Anterior cingulate cortex (tissue), 58 donors: ENCODE measurements at places on chromosomes 2 and 18.

GRCh38 chr2:195662138-195662537 lies 5.1 kb downstream of the SLC39A10 start:
- no peak for DNase-seq

DNA sequence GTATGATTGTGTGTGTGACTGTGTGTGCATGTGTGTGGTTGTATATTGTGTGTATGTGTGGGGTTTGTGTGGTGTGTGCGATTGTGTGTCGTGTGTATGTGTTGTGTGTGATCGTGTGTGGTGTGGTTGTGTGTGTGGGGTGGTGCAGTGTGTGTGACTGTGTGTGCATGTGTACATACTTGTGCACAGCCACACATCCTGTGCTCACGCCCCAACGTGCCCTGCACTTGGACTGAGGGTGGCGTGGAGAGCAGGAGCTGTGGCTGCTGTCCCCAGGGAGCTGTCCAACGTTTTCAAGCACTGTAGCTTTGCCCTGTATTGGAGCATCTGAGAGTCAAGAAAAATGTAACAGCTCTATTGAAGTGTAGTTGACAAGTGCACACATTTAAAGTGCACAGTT lies 243.2 kb upstream of the HDAC4 start:
- no peak for DNase-seq

- DNase-seq: no peak
Observed at GRCh38 chr18:23311351-23312121, 141.6 kb upstream of the RIOK3 start.

DNA sequence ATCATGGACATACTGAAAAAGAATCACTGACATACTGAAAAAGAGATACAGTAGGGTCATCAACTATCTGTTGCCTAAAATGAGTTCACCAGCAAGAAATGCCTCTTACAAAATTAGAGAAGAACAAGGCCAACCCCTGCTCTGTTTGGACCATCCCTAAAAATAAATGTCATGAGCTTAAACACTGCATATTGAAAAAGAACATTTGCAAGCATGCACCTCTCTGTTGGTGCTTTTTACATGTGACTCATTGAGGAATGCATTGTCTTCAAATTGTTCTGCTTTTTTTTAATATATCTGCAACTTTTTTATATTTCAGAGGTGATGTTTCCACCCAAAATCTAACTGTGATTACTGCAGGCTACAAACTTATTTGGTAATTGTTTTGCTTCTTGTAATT lies 233.9 kb upstream of the LRATD1 start:
- DNase-seq: no peak

DNA sequence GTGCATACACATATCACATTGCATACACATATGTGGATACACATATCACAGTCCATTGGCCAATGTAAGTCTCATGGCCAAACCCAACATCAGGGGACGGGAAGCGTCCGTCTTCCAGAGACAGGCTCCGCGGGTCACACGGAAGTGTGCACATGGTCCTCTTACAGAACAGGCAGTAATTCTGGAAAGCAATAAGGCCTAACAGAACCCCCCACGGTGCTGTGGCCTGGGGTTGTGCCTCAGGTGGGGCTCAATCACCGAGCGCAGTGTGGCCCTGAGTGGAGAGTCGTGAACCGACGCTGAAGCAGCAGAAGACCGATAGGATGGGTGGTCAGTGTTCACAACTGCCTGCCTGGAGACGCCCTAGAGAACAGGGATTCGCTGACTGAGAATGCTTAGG lies 857.3 kb downstream of the GALR1 start:
- DNase-seq: no peak

- DNase-seq: no peak
Observed at GRCh38 chr2:101500860-101501259, 25.9 kb upstream of the RFX8 start.

DNA sequence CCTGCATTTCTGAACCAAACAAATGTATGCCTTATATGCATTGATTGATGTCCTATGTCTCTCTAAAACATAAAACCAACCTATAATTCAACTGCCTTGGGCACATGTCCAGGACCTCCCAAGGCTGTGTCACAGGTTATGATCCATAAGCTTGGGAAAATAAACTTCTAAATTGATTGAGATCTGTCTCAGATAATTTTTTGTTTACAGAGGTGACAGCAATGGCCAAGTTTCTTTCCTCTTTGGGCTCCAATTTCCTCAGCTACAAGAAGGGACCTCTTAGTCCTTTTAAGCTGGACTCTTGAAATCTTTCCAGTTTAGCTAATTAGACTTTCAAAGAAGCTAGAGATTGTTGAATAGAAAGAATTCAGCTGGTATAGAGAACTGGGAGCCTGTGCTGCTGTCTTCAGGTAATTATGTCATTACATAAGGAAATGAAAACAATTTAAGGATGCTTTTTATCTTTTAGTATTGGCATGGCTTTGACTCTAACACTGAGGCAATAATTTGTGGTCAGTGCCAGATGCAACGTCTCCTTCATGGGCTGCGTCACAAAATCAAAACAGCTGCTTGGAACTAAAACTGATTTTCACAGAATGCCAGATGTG lies 412.1 kb upstream of the TRIB2 start:
- no peak for DNase-seq

DNA sequence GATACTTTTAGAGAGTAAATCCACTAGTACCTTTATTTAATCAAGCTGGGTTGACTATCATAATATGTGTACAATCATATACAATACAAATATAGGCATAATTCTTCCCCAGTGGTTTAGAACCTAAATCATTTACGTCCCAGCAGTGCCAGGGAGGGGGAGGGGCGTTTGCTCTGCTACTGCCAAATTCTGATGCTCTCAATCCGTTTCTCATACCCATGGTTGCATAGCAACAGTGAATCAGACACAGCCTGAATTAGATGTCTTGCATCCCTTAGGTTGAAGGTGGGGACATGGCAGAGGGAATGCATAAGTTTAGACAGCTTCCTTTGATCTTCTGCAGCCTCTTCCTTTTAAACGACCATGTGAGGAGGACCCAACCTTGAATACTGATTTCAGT lies 135.4 kb downstream of the ABCA12 start:
- DNase-seq: no peak

DNA sequence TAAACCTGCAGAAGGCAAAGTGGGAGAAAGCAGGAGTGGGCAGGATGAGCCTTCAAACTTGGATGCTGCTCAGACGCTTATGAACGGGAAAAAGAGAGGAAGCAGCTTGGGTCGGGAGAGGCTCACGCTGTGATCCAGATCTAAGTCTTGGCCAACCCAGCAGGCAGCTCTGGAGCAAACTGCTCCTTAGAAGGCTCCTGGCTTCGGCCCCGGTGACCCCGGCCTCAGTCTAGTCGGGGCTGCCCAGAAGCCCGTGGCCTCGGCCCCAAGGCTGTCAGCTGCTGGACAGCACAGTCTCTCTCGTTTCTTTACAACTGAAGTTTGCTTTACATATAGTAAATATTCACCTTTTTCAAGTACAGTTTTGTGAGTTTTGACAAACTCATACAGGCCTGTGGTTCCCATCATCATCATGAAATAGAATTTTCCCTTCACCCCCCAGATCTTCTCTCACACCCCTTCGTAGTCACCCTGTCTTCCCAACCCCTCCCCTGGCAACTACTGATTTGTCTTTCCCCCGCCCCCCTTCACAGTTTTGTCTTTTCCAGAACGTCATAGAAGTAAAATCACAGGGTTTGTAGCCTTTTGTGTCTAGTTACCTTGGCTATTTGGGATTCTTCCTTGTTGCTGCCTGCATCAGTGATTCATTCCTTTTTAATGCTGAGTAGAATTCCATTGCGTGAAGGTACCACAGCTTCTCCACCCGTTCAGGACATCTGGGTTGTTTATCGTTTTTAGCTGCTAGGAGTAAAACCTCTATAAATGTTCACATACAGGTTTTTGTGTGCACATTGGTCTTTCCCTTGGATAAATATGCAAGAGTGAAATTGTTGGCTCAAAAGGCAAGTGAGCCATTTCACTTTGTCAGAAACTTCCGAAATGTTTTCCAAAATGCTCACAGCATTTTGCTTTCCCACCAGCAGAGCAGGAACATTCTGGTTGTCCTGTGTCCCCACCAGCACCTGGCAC lies 35.1 kb downstream of the MYO7B start:
- DNase-seq: no peak

- DNase-seq: no peak
Observed at GRCh38 chr2:105526000-105526925, 127.4 kb upstream of the FHL2 start.

DNA sequence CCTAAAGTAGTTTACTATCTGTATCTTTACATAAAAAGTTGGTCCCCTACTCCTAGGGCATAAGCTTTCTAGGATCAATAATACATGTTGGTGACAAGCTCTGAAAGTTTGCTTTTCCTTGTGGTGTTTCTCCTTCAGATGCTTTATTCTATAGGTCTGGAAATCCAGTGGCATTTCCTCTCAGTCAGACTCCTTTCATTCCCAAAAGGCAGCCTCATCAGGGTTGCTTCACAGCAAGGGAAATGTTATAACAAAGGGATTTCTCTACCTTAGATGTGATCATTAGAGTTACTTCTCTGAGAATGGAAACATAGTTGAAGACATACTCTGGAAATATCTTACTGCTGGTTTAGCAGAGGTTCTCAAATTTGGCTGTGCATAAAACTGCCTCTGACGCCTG lies 1072.4 kb upstream of the ZEB2 start:
- DNase-seq: no peak

DNA sequence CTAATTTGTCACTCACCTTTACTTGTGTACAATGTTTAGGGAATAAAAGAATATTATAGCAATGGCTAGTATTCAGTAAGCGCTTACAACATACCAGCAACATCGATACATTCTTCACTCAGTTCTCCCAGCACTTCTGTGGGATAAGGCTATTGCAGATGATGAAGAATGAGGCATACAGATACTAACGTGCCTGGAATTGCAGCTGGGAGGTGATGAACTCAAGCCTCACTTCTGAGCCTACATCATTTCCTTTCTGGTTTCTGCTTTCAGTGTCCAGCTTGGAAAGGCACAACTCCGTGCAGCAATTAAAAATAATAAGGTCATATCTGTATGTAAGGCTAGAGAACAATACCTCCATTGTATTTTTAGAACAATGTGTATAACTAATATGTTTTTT lies 95.4 kb upstream of the AQP4 start:
- no peak for DNase-seq

DNA sequence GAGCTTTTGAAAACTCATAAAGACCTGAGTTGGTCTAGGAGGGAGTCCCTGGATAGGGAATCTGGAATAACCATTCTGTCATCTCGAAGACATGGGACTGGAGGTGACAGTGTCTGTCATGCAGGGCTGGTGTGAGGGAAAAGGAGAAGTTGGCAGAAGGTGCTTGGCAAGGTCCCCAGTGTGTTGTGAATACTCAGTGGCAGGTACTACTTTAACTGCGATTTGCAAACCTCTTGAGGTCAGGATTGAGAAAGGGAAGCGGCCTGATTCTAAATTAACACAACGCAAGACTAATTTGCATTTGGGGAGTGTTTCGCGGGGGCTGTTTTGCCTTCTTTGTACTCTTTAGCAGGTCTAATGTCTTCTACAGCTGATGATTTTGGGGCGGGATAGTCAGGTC lies 77.0 kb upstream of the TMEM200C start:
- DNase-seq: no peak

DNA sequence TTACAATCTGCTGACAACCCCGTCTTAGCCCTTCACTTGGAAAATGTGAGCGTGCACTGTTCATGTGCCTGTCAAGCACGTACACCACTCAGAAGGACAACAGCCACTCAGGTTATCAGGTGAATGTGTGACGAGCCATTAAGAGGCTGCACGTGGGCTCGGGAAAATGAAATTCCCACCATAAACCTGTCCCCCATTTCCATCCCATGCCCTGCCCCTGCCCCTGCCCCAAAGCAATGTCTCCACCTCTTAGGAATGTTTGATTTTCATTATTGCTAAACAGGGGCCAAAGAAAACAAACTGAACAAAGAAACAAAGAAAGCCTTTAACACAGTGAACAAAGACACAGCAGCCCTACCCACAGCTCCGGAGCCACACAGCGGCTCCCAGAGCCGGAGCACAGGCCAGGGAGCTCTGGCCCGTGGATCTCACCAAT lies 90.5 kb downstream of the TMEM18 start:
- no peak for DNase-seq

DNA sequence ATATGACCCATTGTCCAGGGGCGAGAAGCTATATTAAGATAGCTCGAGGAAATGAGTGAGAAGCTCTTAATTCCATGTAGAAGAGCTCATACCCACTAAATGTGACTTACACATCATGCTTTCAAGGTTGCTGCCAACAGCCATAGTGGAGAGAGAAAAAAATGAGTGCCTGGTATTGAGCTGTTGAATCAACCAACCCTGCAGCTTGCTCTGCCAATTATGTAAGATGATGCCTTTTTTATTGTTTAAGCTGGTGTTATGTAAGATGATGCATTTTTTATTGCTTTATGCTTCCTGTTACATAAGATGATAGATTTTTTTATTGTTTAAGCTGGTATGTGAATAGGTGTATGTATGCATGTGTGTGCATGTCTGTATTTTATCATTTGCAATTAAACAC lies 228.2 kb downstream of the CCDC178 start:
- DNase-seq: no peak

DNA sequence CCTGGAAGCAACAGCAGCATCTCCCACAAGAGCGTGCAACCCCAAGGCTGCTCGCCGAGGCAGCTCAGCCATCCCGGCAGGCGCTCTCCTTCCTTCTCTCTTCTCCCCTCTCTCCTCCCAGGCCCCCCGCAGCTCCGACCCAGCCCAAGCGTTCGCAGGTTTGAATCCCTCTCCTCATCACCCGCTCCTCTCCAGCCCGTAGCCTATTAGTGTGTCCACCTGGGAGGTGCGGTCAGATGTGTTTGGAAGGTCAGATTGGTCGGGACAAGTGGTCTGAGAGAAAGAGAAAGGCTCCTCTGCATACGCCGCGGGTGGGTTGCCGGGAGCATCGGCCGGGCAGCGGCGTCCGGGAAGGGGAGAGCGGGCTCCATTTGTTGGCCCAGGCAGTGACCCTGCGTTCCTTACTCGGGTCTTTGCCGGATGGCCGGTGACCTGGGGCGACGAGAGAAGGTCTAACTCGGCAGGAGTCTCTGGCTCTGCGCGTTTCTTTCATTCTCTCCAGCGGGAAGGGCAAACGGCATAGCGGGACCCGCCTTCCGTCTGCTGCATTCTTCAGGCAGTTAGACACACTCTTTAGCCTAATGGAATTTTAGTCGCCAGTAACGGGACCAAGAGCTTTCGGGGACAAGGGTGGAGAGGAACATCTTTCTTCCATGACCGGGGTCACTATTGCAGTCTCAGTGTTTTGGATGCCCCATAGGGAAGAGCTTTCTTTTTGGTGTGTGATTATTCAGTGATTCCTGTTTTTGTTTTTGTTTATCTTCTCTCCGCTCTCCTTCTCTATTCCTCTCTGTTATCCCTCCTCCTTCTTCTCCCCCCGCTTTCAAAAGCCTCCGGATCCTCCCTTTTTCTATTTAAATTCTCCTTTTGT lies 1.1 kb upstream of the TMEFF2 start:
- peak; percentile 62 for DNase-seq
